ENCODE measurements at places on chromosomes 5 and 9.

- DNase-seq: no peak
These were observed 432.1 kb downstream of the CDH18 start for GRCh38 chr5:19555876-19556275.

- DNase-seq: no peak
These were observed 46.6 kb upstream of the OLFM1 start for GRCh38 chr9:135040892-135041291.

GRCh38 chr5:102922799-102923477 is 167.8 kb downstream of the PAM start:
- no peak for DNase-seq

DNA sequence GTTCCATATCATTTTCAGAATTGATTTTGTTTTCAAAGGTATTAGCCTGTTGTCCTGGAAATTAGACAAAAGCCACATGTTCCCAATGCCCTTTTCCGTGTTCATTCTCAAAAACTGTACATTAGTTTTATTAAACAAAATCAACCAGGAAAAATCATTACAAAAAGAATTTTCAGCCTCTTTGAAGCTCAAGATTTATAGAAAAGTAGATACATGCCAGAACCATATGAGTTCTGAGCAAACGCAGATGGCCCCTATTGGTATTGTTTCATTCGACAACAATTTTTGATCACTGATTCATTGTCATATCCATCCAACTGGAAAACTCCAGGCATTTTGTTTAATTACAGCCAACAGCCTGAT is 148.5 kb upstream of the GRAMD2B start:
- no peak for DNase-seq

Data from inflammatory macrophage treated with lipopolysaccharide for 1 hour (primary cell).